ENCODE measurements at places on chromosomes 11 and 22. TPM values are rescaled to one million over a fixed set of nuclear protein-coding genes. Genes with fewer than 3 reads are reported as not detected.

- no peak overlapping the region for H3K4me3 ChIP-seq
- peaks cover under 1% of the 10 kb centered on the region for H3K27me3 ChIP-seq
- no peaks in the 10 kb centered on the region for H3K36me3 ChIP-seq
- H3K4me1 ChIP-seq, result no peaks in the 10 kb centered on the region
- no peak overlapping the region for H3K27ac ChIP-seq
- no peak for DNase-seq
Observed at GRCh38 chr11:134543241-134543640, 131.2 kb upstream of the B3GAT1 start.

GRCh38 chr22:27668828-27669797 lies 132.4 kb downstream of the MN1 start:
- H3K27me3 ChIP-seq, result no peaks in the 10 kb centered on the region
- no peak overlapping the region for H3K4me3 ChIP-seq
- DNase-seq, result peak; percentile 85

Gene TRPC6
- not detected for total RNA-seq

Gene FAM83F
- total RNA-seq, result 0.07 TPM

DNA sequence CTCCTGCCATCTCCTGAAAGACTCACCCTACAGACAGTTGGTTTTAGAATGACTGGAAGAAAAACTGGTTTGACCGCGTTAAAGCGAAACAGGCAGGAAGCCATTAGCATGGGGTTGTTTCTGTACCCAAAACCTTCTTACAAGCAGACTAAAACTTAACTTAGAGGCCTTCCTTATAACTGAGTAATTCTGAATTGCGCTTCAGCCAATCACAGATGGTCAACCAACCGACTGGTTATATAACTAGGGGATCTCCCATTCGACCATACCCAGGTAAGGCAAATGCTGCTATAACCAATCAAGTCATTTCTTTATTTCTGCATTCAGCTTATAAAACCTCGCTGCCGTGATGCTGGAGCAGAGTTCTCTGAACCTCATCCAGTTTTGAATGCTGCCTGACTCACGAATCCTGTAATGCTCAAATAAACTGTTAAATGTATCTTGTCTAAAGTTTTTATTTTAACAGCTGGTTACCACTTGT lies 87.8 kb upstream of the DRD2 start:
- H3K36me3 ChIP-seq, result no peaks in the 10 kb centered on the region
- no peaks in the 10 kb centered on the region for H3K4me1 ChIP-seq
- no peak for DNase-seq

GRCh38 chr11:3903207-3903896 lies 47.9 kb downstream of the STIM1 start:
- no peak overlapping the region for H3K4me3 ChIP-seq
- no peak for DNase-seq
- no peaks in the 10 kb centered on the region for H3K36me3 ChIP-seq
- no peak overlapping the region for H3K27ac ChIP-seq
- peaks cover 39% of the 10 kb centered on the region for H3K4me1 ChIP-seq

DNA sequence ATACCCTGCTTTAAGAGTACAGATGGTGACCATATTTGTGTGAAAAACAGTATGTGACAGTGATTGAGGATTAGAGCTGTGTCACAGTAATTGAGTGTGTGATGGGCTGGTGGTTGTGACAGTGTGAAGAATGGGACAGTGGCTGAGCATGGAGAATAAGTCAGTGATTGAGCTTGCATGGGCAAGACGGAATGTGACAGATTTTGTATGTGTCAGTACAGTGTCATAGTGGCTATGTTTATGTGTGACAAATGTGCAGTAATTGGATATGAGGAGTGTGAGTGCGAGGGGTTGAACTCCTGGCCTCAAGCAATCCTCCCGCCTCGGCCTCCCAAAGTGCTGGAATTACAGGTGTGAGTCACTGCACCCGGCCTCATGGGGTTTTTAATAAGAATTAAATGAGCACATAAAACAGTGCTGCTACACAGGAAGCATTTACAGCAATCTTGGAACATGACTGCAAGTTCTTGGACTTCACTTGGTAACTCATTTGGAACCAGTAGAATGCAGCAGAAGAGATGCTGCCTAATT lies 583 bp upstream of the RRAS2 start:
- no peaks in the 10 kb centered on the region for H3K27me3 ChIP-seq
- H3K36me3 ChIP-seq, result peaks cover 5% of the 10 kb centered on the region
- peak overlapping the region; percentile 94 for H3K4me3 ChIP-seq
- H3K27ac ChIP-seq, result no peak overlapping the region

Gene VPS26B
- total RNA-seq, result 35.4 TPM

DNA sequence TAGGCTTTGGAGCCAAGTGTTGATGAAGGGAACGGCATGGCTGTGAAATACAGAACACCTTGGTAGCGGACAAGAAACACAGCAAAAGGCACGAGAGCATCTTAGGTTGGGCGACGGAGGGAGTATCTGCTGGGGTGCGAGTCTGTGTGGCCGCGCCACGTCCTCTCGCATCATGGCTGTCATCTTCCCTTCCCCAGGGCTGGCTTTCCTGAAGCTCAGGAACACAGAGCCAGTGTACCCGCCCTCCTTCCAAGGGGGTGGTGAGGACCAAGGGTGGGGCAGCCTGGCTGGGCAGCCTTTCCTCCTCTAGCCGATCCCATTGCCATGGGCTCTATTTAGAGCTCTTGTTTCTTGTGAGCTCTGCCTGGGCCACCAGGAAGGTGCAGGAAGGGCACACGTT lies 154.4 kb downstream of the FEZ1 start:
- H3K27ac ChIP-seq, result no peak overlapping the region
- no peaks in the 10 kb centered on the region for H3K36me3 ChIP-seq
- peaks cover 85% of the 10 kb centered on the region for H3K27me3 ChIP-seq

Gene CDPF1
- total RNA-seq, result 10.2 TPM

Gene OR6T1
- not detected for total RNA-seq

- no peak overlapping the region for H3K27ac ChIP-seq
- H3K4me1 ChIP-seq, result no peaks in the 10 kb centered on the region
- H3K36me3 ChIP-seq, result no peaks in the 10 kb centered on the region
- H3K4me3 ChIP-seq, result no peak overlapping the region
- H3K27me3 ChIP-seq, result no peaks in the 10 kb centered on the region
Observed at GRCh38 chr11:21195995-21196394, 526.6 kb downstream of the NELL1 start.

- H3K27ac ChIP-seq, result no peak overlapping the region
- H3K4me1 ChIP-seq, result no peaks in the 10 kb centered on the region
- DNase-seq, result no peak
- no peak overlapping the region for H3K4me3 ChIP-seq
- peaks cover 10% of the 10 kb centered on the region for H3K27me3 ChIP-seq
Observed at GRCh38 chr11:13222285-13222684, 55.3 kb upstream of the BMAL1 start.

GRCh38 chr11:120622189-120622875 lies 110.8 kb downstream of the GRIK4 start:
- peak; percentile 25 for DNase-seq
- H3K27ac ChIP-seq, result no peak overlapping the region
- no peak overlapping the region for H3K4me3 ChIP-seq
- no peaks in the 10 kb centered on the region for H3K36me3 ChIP-seq
- H3K4me1 ChIP-seq, result no peaks in the 10 kb centered on the region
- H3K27me3 ChIP-seq, result peaks cover 9% of the 10 kb centered on the region

Gene ART1
- not detected for total RNA-seq

DNA sequence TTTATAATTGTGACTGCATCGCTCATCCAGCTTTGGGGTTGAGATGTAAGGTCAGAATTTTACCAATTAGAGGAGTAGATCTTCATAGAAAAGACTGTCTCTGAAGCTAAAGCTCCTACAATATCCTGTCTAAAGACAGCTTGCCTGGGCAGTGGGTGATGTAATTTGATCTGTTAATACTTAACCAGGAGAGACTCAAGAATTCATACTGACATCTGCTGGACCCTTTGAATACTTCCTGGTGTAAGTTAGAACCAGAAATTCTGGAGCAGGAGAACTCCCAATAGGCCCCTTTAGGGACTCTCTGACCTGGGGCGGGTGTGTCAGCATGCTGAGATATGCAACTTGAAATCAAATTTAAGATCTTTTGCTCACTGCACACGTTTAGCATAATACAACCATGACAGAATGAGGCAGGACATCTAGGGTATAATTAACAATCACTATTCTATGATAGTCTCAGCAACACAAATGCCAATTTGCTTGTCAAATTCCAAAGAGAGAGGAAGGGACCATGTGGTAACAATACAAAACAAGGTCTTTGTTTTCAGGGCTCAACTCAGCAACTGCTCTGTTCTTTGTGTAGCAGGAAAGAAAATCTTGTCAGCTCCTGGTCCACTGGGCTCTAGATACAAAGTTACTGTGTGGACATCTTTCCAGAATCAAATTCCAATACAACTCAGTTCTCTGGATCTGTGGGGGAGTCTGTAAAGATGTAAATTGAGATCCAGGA lies 143.9 kb downstream of the INSC start:
- H3K36me3 ChIP-seq, result no peaks in the 10 kb centered on the region
- H3K27me3 ChIP-seq, result no peaks in the 10 kb centered on the region
- H3K4me3 ChIP-seq, result no peak overlapping the region
- peak; percentile 6 for DNase-seq
- H3K4me1 ChIP-seq, result no peaks in the 10 kb centered on the region
